ENCODE measurements at places on chromosomes 5 and 9.
A peak's percentile ranks its signal among the peaks of the same experiment; 100 is the strongest.

- DNase-seq: no peak
These were observed 28.8 kb downstream of the FBXO10 start for GRCh38 chr9:37547328-37547878.

GRCh38 chr5:169299663-169300467 is 1.1 kb downstream of the SLIT3 start:
- no peak for DNase-seq

DNA sequence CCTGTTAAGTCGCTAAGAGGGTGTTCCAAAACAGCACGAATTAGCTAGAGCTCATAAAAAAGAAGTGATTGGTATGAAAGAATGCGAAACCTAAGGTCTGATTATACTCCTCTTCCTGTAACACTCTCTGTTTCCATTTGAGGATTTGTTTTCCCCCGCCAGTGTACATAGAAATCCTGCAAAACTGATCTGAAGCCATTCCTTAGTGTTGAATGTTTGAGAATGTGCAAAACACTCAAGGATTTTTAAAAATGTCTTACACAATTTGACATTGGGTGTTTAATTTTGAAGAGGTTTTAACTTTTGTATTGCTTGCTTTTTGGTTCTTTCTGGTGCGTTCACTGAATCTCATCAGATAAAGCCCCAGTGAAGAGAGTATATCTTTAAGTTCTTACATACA is 105.3 kb downstream of the KCNN2 start:
- DNase-seq: no peak

DNA sequence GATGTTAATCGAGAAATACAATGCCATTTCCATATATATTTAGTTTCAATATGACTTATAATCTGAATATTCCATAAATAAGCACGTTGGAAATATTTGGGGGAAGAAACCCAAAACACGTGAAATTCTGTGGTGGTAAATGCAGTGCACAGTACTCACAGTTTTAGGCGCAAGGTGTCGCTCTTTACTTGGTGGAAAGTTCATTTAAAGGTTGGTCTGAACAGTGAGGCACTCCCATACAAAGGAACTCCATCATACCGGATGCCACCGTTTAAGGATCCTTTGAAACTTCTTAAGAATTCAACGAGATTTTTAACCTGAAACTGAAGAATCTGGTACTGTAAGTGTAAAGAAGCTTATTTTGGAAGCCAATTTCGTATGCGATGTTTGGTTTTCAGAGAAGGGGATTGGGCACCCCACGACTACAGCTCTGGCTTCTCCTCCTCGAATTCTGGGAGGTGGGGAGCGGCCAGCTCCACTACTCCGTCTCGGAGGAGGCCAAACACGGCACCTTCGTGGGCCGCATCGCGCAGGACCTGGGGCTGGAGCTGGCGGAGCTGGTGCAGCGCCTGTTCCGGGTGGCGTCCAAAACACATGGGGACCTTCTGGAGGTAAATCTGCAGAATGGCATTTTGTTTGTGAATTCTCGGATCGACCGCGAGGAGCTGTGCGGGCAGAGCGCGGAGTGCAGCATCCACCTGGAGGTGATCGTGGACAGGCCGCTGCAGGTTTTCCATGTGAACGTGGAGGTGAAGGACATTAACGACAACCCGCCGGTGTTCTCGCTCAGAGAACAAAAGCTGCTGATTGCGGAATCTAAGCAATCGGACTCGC is at the start of gene PCDHA11:
Gene PCDHA11 (plus strand): TSS at position 237 of the 834 bp plus-strand sequence. CDS start 147 bp downstream, at position 384.
- DNase-seq: peak; percentile 14

DNA sequence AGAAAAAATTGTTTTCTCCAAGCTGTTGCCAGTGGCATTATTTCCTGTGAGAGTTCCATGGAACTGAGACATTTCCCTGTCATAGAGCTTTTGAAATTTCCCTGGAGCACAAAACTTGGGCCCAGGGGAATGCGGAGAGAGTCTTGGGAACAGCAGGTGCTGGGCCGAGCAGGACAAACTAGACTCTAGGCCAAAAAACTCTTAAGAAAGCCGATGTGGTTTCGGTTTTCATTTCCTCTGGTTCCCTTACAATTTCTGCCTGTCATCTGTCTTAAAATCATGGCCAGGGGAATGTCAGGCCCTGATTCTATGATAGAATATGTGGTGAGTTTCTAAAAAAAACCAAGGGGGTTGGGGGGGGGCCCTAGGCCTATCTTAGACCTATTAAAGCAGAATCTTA is 4.6 kb downstream of the SLC35A4 start:
- peak; percentile 82 for DNase-seq
